ENCODE measurements at places on chromosomes 12 and 14. TPM values are rescaled to one million over a fixed set of nuclear protein-coding genes. Genes with fewer than 3 reads are reported as not detected.

GRCh38 chr12:53577941-53578352, 48.2 kb downstream of the ATF7 start:
- no peak for DNase-seq

DNA sequence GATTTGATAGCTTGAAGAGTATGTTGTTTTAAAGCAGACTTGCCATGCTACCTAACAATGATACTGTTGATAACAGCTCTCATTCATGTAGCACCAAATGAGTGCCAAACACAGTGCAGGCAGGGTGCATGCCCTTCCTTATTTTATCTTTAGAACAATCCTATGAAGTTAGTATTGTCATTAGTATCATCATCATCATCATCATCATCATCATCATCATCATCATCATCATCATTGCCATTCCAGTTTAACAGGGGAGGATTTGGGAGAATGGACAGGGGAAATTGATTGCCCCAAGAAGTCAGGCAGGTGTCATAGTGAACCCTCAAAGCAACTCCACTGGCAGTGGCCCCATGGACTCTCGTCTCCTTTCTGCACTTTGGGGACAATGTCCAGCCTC, 734.9 kb downstream of the VRK1 start:
- DNase-seq: no peak

DNA sequence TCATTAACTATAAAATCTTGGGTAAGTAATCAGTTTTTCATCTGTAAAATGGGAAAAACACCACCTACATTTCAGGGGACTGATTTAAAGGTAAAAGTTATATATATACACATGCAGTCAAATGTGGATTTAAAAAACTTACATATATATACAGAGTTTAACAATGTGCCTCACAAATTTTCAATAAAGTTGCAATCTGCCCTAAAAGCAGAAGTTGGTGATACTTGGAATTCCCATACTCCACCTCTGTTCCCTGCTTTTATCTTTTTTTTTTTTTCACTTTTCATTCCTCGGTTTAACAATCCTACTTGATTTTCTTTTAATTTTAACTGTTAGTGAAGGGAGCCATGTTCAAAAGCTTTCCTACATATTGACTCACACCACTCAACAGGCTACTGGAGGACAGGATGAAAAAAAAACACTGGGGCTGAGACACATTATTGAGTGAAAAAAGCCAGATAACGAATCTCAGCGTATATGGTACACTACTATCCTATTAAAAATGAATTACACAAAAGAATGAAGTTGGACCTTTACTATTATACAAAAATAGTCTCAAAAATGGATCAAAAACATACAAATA, 24.3 kb downstream of the SPPL3 start:
- DNase-seq: no peak

- no peak for DNase-seq
Observed at GRCh38 chr12:129195081-129195480, 341.8 kb downstream of the GLT1D1 start.

DNA sequence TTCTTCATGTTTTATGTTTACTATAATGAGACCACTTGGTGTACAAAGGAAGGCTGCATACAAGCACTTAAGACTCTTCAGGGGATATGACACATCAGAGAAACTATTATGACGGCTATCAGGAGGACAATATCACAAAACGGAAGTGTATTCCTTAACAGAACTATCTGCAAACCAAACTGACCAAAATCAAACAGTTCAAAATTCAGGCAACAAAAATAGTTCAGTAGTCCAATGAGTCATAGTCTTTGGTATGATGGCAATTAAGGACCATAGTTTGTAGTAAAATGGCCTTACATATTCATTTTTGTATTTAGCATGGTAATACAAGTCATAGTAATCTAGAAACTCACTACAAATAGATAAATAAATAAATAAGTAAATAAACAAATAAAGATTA, 1638.7 kb upstream of the SEL1L start:
- no peak for DNase-seq

GRCh38 chr12:42124764-42125387, 19.8 kb downstream of the GXYLT1 start:
- no peak for DNase-seq

GRCh38 chr14:61696753-61697318, 1.5 kb downstream of the HIF1A start:
- no peak for DNase-seq

GRCh38 chr12:10140001-10140400, 10.0 kb upstream of the CLEC7A start:
- DNase-seq: no peak

GRCh38 chr14:80906946-80907345, 34.6 kb downstream of the CEP128 start:
- DNase-seq: no peak

DNA sequence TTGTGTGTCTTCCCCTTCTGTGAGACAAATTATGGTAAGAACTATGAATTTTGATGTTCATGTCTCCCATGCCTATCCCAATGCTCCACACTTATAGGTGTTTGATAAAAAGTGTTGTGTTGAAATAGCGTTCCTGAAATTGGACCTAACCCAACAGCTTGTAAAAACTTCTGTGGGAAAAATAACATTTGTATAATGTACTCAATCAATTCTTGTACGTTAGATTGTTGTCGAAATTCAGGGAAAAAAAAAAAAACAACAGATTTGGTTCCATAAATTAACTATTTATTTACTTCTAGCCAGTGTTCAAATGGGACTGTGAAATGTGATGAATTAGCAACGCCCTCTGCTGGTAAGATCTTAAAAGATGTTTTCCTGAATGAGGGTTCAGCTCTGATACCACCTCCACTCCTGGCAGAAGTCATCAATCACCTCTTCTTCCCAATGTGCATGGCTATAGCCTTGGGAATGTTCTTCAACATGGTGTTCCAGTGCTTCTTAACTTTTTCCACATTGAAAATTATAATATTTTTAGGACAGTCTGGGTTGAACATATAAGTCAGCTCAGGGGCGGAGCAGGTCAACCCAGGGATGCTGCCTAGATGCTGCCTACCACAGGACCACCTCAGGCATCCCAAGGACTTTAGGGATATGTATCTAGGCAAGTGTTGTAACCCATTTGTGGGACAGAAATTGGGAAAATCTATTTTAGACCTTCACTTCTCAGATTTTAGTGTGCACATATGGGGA, 170.6 kb downstream of the OTOGL start:
- no peak for DNase-seq

The AVPR1A gene
- not detected for total RNA-seq

The PRIMA1 gene
- total RNA-seq: not detected

The PLEKHH1 gene
- total RNA-seq: 0.20 TPM

The GSC gene
- not detected for total RNA-seq

The PTCSC3 gene
- total RNA-seq: not detected

The LYZ gene
- 5.3 TPM for total RNA-seq

The GPX2 gene
- total RNA-seq: not detected

The SLC10A1 gene
- total RNA-seq: not detected

The A2ML1 gene
- total RNA-seq: not detected

All from activated B cell treated with CpG ODN at 0.5 μM for 24 hours (primary cell).